RCC 7860 (cell line): ENCODE measurements at places on chromosomes 5 and 9.

DNA sequence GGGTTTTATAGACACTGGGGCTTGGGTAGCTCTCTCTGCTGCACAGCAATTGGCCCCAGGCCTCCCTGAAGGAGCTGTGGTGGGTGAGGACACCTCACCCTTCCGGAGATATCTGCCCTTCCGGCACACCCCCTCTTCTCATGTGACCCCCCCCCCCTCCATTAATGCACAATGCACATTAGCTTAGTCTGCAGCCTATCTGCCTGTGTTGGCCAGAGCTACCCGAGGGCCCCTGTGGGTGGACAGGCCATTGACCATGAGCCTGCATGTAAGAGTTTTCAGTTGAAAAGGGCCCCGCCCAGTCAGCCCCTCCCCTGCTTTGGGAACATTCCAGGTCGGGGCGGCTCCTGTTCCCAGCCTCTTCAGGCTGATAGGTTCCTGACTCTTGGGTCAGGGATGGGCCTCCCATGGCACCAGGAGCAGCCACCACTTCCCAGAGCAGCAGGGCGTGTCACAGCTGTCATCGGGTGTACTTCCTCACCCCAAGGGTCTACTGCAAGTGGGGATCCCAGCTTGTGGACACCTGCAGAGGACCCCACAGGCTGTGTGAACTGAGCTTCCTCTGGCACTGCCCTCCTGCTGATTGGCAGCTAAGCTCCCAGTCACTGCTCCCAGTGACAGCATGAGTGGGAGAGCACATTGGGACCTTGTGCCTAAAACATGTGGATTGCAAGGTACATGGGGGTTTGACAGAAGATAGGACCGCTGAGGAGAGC, 17.8 kb downstream of the PHF2 start:
- no peak for DNase-seq

- no peak for DNase-seq
Measured at GRCh38 chr5:179607160-179607931, 16.1 kb downstream of the HNRNPH1 start.

DNA sequence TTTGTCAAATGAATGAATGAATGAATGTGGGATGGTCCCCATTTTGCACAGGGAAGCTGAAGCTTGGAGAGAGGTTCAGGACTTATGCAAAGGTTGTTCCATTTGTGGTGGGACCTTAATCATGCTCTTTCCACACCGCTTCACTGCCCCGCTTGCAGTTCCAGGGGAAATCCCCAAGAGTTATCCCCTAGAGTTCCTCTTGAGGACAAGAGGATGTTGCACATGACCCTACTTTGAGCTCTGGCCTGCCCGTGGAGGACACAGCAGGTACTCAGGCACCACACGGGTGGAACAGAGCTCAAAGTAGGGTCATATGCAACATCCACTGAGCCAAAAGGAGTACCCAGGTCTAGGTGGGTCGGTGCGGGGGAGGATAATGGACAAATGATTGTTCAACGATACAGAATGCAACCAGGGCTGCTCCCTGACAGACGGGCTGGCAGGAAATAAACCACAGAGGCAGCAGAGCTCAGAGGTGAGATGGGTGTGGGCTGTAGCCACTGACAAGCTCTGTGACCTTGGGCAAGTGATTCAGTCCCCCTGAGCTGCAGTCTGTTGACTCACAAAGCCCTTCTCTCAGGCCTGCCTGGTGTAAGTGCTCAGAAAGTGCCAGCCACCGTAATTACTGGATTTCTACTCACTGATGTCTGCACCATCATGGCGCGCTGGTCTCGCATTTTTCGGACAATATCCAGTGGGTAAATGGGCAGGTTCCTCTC, 60.3 kb upstream of the EPB41L4B start:
- DNase-seq: peak; percentile 97

- no peak for DNase-seq
Measured at GRCh38 chr9:120383999-120384924, 195.7 kb downstream of the CDK5RAP2 start.

DNA sequence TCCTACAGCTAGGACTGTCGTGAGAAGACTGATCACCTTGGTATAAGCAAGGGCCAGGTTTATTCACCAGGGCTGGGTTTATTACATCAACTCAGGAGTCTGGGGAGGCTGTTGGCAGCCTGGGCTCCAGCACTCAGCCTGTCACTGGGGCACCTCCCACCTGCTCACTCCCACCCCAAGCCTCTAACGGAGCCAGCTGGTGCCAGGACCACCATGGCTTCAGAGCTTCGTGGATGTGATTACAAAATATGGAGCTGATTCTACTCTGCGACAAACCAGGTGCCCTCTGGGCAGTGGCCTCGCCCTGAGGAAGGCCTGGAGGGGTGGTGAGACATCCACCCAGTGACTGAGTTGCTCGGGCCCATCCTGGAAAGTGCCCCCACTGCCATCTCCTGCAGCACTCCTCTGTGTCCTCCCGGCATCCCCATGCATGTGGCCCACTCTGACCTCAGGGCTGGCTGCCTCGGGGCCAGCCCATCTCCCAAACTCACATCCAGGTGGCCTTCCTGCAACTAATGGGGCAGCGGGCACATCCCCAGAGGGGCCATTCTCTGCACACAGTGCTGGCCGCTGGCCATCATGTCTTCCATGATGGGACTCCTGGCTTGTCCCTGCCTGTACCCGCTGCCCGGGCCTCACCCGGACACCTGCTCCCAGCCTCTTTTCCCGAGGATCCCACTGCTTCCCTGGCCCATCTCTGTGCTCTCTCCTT, 49.6 kb downstream of the SECISBP2 start:
- no peak for DNase-seq

- DNase-seq: no peak
Measured at GRCh38 chr9:107323836-107324585, 40.9 kb downstream of the RAD23B start.

DNA sequence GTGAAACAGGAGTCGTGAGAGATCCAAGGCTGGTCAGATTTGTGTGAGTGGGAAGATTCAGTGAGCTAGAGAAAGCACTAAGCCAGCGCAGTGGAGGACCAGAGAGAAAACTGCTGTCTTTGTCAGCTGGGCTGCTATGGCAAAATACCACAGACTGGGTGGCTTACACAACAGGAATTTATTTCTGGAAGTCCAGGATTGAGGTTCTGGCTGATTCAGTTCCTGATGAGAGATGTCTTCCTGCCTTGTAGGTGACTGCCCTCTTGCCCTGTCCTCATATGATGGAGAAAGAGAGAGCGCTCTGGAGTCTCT, 24.2 kb upstream of the ANKRD33B start:
- no peak for DNase-seq

DNA sequence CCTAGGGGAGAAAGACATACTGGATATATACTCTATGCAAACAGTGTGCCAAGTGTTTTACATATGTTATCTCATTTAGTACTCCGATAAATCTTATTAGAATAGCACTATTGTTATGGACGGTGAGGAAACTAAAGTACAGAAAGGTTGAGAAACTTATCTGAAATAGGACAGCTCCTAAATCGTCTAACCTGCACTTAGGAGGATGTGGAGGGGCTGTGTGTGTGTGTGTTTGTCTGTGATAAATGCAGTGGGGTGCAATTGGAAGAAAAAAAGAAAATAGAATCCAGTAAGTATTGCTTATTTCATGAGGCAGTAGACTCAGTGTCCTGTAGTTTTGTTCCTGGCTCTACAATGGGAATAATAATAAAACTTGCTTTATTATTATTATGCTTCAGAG, 106.4 kb upstream of the IL6ST start:
- no peak for DNase-seq

DNA sequence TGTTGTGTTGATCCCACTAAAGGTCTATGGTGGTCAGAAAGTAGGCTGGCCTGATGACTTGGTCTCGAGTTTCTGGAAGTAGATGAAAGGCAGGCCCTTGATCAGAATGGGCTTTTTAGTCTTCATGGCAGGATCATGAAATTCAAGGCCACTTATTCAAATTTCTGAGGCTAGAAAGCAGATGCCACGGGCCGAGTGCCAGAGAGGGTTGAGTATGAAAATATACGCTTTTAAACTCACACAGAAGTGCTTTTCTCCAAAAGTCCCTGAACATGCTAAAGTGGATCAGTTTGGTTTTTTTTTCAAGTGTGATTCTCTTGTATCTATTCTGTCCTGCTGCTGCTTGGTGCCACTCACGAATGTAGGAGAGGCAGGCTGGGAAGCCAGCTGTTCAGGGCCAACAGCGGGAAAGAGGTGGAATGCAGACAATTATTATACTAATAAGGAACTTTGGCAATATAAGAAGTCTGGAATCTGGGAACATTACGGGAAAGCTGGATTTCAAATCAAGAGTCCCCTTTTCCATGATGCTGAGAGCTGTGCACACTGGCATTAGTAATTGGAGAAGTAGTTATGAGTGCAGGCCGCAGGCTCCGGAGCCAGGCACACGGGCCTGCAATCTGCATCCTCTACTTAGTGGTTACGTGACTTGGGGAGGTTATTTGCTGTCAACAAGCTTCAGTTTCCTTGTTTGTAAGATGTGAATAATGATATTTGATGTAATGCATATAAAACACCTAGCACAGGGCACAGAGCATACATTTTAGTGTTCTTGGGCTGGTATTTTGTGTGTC, 95.8 kb downstream of the LMNB1 start:
- no peak for DNase-seq

- DNase-seq: peak; percentile 30
Measured at GRCh38 chr9:94802793-94803192, 76.3 kb downstream of the AOPEP start.

- peak; percentile 78 for DNase-seq
Measured at GRCh38 chr5:137231540-137231939, 267.6 kb downstream of the SPOCK1 start.

- peak; percentile 49 for DNase-seq
Measured at GRCh38 chr9:136614372-136614922, 48.3 kb upstream of the EGFL7 start.

- no peak for DNase-seq
Measured at GRCh38 chr9:137823986-137824771, 53.4 kb upstream of the CACNA1B start.

DNA sequence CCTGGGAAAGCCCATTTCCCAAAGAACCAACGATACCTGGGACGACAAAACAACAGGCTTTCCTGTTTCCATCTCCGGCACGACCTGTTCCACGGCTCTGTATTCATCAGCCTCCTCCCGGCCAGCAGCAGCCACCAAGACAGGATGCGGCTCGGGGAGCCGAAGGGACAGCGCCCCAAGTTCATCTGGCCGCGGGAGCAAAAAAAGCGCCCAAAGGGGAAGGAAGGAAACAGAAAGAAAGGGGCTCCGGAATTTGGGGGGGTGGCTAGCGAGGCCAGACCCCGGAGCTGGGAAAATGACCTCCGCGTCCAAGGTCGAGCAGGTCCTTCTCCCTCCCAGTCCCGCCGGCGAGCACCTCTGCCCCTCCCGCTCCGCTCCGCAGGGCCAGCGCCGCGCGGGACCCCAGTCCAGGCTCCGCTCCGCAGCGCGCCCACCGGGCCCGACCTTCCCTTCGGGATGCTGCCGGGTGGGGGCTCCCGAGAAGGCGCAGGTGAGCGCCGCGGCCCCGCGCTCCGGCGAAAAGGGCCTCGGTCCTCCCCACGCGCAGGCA, 608 bp downstream of the ELOVL7 start:
- no peak for DNase-seq

GRCh38 chr5:7867260-7867659, 1.6 kb downstream of the FASTKD3 start:
- no peak for DNase-seq

GRCh38 chr5:33198836-33199235, 241.9 kb upstream of the TARS1 start:
- DNase-seq: no peak

DNA sequence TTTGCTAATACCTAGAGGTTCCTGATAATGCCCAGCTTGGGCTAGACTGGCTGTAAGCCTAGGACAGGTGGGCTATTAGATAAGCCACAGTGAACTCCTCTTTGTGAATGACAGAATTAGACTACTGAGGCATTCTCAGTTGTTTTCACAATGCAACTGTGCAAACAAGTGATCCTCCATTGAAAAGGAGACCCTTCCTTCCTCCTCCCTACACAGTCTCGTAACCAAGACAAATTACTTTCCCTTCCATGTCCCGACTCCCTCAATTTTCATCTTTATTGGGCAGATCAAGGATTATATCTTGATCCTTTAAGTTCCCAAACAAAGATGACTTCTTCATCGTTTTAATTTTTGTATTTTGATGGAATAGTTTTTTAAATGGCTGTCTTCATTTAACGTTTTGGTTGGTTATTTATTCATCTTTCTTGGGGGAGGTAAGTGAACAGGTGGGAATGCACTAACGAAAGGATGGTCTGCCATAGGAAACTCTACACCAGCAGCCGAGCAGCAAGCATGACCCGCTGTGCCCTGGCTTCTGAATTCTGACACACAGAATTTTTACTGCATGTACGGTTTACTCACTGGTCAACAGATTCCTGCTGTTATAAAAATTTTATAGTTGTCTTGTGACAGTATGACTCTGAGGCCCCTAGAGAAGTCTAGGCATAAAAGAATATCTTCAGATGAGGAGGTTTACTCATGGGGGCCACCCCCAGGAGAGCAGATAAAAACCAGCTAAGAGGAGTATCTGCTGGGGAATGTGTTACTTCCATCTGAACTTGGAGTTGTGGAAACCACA, 137.5 kb upstream of the TUT7 start:
- no peak for DNase-seq

- DNase-seq: no peak
Measured at GRCh38 chr5:132230871-132231270, 3.2 kb upstream of the P4HA2 start.

- no peak for DNase-seq
Measured at GRCh38 chr9:114003351-114003750, 74.7 kb downstream of the AMBP start.

- no peak for DNase-seq
Measured at GRCh38 chr5:179342577-179342976, 2.7 kb downstream of the ADAMTS2 start.

GRCh38 chr9:76198336-76198735, 195.9 kb downstream of the RFK start:
- DNase-seq: no peak

DNA sequence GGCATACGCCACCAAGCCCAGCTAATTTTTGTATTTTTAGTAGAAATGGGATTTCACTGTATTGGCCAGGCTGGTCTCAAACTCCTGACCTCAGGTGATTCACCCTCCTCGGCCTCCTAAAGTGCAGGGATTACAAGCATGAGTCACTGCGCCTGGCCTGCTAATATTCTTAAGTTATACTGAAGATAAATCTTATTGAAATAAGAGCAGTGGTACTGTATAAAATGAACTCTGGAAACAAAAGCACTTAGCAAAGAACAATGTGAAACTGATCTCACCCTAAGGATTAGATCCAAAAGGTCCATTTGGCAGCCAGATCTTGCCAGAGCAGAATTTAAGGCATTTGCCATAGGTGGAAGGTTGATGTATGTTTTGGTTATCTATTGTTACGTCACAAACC, 27.1 kb downstream of the CYSTM1 start:
- DNase-seq: no peak

DNA sequence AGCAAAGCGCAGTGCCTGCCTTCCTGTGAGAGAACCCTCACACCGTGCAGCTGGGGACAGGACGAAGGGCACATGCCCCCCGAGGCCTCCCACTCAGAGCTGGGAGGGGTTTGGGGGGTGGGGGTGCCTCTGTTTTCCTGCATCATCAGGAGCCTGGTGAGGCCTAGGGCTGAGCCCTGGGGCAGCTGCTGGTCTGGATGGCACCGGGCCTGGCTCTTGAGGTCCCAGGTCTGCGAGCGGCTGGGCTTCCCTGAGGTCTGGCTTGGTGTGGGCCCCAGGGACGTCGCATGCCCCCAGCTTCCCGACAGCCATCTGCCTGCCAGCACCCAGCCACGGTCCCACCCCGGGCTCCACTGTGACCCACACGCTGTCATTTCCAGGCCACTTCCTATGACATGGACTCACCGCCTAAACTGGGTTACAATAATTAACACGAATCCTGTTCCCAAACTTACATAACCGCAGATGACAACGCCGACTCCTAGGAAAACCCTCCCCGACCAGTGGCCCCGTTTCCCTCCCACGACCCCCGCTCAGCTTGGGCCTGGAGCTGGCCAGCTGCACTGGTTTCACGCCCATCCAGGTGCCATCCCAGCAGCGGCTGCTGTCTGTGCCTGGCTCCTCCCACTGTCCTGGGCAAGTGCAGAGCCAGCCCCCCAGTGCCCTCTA, 8.7 kb downstream of the NACC2 start:
- no peak for DNase-seq
